ENCODE measurements at places on chromosomes 7 and 10.

GRCh38 chr7:77561352-77561751 lies 24.3 kb downstream of the PTPN12 start:
- no peak for DNase-seq

DNA sequence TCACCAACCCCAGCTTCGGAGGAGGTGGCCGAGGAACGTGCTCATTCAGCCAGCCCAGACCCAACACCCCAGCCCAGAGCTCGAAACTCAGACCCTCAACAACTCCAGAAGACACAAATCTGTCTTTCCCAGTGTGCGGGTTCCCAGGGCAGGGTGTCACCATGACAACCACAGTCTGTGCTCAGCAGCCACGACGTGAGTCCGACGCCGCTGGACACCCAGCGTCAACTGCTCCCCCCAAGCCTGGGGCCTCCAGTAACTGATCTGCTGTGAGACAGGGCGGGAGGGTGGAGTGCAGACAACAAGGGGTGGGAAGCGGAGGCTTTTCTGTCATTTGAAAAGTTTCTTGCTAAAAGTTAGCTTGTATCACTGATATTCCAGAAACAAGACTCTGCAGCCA lies 167.2 kb downstream of the MAD1L1 start:
- no peak for DNase-seq

GRCh38 chr7:25260862-25261494 lies 32.7 kb upstream of the NPVF start:
- DNase-seq, result peak; percentile 60

DNA sequence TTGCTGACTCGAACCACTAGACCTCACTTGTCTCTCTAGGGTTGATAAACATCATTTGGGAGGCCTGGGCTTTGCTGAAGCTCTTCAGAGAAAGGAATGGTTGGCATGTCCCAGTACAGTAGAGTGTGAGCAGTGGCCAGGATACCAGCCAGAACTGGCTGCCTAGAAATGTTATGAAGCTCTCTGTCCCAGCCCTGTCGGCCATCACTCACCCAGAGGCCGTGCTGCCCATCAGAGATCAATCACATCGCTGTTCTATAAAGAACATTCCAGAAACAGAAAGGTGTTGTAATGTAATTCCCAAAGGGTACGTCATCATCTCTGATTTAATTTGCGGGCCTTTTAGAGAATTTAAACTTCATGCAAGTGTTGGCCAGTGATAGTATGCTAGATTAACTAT lies 111.5 kb downstream of the PRPF18 start:
- no peak for DNase-seq

GRCh38 chr7:135917721-135918120 lies 59.4 kb downstream of the MTPN start:
- no peak for DNase-seq

- no peak for DNase-seq
Observed at GRCh38 chr10:44911081-44911540, at the start of gene TMEM72. Gene TMEM72 (plus strand): TSS chr10:44911337. CDS start chr10:44911513, 176 bp downstream.

DNA sequence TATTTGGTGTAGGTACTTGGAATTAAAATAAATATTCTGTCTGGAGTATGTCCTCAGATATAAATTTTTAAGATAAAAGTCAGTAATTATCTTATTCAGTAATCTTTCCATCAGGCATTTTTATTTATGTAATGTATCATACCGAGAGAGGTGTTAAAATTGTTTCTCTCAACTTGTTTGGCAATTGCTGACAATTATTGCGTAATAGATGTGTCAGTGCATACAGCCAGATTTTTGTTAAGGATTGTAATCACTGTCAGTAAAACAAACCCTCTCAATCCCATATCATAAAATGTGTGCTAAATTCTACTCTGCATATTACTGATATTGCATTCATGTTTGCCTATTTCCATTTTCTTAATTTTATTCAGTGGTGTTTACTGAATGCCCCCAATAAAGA lies 69.2 kb downstream of the CNTNAP2 start:
- DNase-seq, result no peak

GRCh38 chr10:100986952-100987684 lies at the start of the genes MRPL43 and TWNK:
Gene MRPL43 (minus strand): TSS chr10:100987497. CDS start chr10:100987443, 54 bp downstream.
Gene TWNK (plus strand): TSS chr10:100987543. CDS start chr10:100988211, 668 bp downstream.
- peak; percentile 90 for DNase-seq

DNA sequence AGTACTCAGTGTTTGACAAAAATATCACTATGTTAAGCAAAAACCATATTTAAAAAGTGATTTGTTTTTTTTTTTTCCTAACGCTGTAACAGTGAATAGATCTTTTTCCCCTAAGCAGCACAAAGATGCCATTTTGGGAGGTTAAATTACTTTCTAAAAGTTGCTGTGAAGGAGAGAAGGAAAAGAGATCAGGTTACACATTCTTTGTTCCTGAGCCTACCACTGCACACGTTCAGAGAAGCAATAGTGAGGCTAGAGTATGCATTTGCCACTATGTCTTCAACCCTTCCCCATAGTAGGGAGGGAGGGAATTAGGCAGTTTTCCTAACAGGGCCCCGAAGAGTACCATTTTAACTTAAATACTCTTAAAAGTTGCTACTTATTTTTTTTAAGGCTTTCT lies 38.9 kb downstream of the BMPR1A start:
- no peak for DNase-seq

DNA sequence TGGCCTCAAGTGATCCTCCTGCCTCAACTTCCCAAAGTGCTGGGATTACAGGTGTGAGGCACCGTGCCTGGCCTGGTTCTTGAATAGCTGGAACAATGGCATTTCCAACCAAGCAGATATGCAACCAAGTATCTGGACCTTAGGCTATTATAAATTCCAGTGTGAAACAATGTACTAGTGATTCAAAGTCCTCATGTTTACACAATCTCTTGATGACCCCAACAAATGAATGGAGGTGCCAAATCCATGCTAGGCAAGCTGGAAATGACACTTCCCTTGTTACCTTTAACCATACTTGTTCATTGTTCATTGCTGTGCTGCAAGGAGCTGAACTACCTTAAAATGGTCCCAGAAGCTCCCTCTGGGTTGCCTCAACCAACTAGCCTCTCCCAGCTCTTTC lies 282.2 kb upstream of the KLF14 start:
- DNase-seq, result no peak

DNA sequence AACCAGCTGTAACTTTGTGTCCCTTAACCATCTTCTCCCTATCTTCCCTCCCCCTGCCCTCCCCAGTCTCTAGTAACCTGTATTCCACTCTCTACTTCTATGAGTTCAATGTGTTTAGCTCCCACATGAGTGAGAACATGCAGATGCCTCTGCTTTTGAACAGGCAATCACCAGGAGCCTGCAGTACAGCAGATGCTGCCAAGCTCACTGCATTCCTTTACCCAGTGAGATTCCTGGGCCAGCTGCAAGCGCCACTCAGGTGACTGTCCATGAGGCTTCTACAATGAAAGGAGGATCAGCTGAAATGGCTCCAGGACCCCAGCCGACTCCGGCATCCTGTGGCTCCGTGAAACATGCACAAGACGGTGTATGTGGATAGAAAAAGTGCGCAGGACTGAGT lies 15.7 kb downstream of the GRID1 start:
- no peak for DNase-seq

DNA sequence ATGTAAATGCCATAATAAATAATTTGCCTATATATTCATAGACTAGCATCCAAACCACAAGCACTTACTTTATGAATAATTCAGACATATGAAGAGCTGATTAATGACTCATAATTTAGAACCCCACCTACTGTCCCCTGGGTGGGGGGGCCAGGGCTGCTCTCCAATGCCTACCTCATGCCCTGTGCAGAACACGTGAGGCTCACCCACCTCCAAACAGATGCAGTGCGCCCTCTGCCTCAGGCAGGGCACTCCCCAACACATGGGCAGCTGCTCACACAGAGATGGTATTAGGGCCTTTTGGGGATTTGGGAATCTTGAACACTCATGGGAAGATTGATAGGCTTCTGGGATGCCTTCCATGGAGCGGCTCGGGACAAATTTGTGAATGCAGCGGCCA lies 75.1 kb upstream of the INSIG1 start:
- DNase-seq, result no peak

GRCh38 chr7:87926581-87927461 lies 7.2 kb upstream of the ADAM22 start:
- DNase-seq, result no peak

- DNase-seq, result no peak
Observed at GRCh38 chr10:117217196-117217761, 20.0 kb downstream of the KCNK18 start.

DNA sequence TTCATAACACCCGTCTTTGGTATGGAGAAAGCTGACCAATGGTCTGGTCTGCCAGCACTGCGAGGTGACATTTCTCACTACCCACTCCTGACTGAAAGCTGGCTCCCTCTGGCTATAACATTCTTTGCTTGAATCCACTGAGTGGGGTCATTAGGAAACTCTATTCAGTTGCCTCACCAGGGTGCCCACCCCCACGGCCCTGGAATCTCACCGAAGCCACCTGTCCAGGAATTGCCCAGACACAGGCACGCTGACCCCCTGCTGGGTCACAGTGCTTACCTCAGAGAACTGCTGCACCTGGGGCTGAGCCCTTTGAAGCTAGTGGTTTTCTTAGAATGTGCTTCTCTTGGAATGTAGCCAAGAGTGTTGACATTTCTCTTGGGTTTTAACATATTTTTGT lies 28.6 kb downstream of the HECW1 start:
- no peak for DNase-seq

Data from NAMALWA (cell line).